ENCODE measurements at places on chromosomes 3 and 15.

- no peak for DNase-seq
These were observed 15.3 kb downstream of the HESX1 start for GRCh38 chr3:57184526-57184925.

- DNase-seq = peak; percentile 28
These were observed 17.0 kb upstream of the ANO10 start for GRCh38 chr3:43638594-43639447.

GRCh38 chr3:50584391-50584790 lies 15.1 kb downstream of the HEMK1 start:
- no peak for DNase-seq

GRCh38 chr15:46129145-46129544 lies 494.3 kb downstream of the SQOR start:
- no peak for DNase-seq

DNA sequence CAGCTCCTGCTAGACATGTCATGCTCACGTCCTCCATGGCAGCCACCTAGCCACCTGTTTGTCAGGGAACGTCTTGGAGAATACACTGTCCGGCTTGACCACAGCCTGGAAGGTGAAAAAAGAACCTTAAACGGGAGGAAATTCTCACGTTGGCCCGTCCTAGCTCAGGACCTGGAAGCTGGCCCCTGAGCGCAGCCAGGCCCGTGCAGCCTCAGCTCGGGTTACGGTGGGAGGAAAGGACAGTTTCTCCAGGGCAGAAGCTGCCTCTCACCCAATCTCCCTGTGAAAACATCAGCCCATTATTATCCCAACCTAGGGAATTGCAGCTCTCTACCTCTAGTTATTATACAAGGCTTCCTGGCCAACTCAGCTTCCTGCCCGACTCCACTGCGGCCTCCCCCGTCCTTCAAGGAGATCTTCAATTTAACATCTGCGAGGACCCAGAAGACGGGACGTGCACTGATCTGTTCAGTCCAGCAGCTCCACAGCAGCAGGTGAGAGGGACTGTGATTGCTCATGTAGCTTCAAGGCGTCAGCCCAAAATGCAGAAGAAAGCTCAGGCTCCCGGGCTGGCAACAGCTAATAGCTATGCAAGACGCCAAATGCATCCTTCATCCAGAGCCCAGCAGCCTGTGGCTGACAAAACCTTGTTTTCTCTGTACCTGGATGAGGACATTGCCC lies 84.7 kb downstream of the ADAMTS17 start:
- DNase-seq = no peak

GRCh38 chr15:44328135-44328534 lies 39.6 kb downstream of the GOLM2 start:
- DNase-seq = no peak

- DNase-seq = no peak
These were observed 32.5 kb downstream of the PLXNA1 start for GRCh38 chr3:127015282-127016042.

GRCh38 chr3:58214484-58215316 lies 3.9 kb upstream of the DNASE1L3 start:
- no peak for DNase-seq

DNA sequence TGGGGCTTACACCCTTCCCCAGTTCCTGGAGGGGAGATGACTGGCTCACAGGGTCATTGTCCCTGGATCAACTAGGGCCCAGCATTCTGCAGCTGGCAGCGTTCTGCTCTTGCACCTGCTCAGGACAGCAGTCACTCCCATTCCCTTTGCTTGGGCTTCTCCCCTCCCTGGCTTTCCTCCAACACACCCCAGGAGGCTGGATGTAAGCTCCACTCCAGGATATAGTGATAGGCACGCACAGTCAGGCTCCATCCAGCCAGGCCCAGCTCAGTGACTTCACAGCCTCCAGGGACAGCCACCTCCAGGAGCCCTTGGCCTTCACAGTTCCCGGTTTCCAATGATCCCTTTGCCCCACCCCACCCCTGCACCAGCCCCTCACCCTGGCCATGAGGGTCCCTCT lies 1.9 kb downstream of the SPTBN5 start:
- DNase-seq = no peak

DNA sequence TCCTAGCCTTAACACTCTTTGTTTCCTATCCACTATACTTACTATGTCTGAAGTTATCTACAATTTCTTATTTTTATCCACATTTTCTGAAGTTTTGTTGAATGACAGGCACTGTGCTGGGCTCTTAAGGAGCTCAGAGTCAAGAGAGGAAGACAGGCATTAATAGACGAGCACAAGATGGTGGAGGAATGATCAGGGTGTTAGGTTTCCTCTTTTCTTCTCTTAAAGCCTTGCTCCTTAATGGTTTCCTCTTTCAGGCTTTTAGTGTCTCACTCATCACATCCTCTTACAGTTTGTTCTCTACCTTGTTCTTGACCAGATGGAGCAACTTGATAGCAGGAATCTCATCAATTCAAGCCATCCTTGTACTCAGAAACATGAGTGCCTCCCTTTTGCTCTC lies 52.9 kb upstream of the BCL6 start:
- DNase-seq = no peak

GRCh38 chr3:30623351-30623750 lies 16.9 kb downstream of the TGFBR2 start:
- no peak for DNase-seq

DNA sequence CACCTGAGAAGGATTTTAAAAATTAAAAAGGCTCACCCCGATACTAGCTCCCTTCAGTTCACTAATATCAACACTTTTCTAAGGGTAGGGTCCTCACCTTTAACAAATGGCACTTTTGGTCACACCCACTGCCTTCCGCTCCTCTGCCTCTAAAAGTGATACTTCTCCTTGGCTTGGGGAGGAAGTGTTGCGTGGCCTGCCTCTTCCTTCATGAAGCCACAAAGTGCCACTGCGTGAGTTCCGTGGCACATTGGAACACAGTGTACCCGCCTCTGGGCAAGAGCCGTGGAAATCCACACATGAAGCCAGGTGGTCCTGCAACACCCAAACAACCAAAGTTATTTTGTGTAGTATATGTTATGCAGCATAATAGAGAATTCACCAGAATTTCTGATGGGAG lies 3.9 kb downstream of the B4GALT4 start:
- DNase-seq = peak; percentile 16

DNA sequence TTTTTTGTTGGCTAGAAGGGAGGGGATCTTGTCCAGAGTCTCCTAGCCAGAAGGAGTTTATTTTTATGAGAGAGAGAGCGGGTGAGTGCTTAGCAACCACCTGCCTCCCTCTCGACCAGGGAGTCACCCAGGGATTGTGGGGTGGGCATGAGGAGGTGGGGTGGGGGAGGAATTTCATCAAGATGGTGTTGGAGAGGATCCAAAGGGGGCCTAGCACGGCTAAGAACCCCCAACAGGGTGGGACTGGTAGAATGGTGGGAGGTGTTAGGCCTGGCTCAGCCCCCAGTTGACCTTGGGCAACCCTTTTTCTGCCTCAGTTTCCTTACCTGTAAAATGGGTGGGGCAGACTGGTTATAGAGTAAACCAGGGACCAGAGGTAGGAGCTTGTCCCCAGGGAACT lies 1.8 kb downstream of the SLC6A6 start:
- no peak for DNase-seq

DNA sequence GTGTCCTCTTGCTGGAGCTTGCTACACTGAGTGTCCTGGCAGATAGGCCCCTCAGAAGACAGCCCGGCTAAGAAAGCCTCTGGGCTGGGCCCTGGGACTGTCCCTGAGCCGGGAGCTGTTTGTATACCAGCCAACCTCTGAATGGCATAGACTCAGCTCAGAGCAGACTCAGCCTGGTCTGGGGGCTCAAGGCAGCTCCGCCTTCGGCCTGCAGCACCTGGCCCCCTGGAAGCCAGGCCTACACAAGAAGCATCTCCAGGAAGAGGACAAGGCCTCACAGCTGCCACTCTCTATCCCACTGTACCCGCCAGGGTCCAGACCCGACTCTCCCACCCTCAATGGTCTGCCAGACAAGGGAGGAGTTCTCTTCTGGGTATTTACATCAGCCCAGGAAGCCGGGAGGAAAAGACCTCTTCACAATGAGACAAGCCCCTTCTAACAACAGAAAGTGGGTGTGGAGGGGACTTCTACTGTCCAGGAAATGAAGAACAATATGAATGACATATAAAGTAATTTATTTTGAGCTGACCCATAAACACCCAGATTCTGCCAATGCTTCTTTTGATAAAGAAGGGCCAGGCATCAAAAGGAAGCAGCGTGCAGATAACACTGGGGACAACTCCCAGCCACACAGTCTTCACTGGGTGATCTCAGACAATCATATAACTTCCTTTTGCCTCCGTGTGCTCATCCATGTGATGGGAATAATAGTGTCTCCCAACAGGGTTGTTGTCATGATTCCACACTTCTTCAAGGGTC lies 110.2 kb downstream of the TPRA1 start:
- no peak for DNase-seq

DNA sequence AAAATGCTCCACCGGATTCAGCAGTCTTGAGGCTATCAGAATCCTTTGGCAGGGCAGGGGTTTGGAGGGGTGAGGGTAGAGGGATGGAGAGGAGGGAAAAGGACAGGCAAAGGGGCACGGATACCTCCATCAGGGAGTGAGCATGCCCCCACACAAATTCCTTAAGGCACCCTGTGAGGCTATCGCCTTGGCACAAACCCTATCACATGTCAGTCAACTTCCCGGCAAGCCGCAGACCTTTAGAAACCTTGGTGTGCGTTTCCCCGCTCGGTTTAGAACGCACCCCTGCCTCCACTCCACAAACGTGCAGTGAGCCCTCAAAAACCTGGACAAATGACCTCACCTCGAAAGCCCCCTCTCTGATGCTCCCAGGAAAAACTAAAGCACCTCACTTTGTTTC lies 422 bp upstream of the SETMAR start:
- no peak for DNase-seq

GRCh38 chr3:64267721-64268604 lies 42.7 kb upstream of the PRICKLE2 start:
- DNase-seq = no peak

DNA sequence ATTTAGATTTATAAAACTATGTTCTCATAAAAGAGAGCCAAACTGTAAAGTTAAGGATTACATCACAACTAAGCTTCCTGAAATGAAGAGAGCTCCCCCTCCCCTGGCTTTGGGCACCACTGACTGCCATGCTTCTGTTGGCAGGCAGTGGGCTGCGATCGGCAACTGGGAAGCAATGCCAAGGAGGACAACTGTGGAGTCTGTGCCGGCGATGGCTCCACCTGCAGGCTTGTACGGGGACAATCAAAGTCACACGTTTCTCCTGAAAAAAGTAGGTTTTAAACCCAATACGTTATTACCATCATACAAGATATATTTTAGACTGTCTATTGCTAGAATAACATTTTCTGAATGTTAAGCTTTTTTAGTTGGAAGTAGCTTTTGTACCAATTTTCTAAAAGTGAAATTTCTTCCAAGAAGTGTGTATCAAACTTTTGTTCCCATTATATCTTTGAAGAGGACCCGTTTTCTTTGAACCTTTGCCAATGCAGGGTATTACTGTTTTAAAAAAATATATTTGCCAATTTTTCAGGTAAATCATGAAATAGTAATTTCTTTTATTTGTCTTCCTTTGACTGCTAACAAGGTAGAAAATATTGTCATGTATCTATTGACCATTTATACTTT lies 184.1 kb downstream of the ADAMTSL3 start:
- no peak for DNase-seq

DNA sequence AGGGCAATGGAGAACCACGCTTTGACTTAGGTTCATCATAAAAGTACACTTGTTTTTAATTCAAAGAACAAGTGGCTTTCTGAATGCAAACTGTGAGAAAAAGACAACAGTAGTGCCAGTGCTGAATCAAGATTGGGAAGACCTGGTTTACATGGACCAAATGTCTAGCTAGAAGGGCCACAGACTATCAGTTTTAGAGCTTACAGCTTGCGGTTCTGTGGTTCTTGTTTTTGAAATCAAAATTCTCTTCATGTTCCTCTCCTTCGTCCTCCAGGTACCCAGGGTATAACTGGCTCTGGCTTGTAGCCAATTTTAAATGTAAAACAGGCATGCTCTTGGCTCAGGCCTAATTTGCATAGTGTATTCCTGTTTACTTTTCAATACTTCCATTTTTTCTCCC lies 124.6 kb downstream of the TGFBR2 start:
- DNase-seq = no peak

DNA sequence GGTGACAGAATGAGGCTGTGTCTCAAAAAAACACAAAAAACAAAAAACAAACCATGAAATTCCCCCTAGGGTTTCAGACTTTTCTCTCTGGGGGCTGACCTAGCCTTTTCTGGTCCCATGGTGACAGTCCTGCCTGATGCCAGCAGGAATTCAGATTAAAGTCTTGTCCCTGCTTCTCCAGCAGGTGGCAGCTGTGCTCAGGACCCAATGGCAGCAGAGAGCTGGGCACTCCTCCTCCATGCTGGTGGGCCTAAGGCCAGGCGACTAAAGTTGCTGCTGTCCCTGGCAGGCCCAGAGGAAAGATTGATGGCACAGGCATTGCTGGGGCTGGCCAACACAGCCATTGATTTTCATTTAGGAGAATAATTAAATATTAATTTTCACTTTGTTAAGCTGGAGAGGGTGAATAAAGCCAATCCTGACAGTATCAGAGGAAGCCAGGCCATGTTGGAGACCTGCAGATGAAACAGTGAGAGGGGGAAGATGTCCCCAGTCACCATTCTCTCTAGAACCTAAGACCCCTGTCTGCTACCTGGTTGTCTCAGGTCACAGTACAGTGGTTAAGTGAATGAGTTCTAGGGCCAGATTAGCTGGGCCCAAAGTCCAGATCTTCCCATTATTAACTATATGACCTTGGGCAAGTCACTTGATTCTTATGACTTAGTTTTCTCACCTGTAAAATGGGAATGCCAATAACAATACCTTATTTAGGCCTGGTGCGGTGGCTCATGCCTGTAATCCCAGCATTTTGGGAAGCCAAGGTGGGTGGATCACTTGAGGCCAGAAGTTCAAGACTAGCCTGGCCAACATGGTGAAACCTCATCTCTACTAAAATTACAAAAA lies 7.1 kb downstream of the CELF6 start:
- peak; percentile 61 for DNase-seq

- DNase-seq = no peak
These were observed 442.3 kb upstream of the TPRG1 start for GRCh38 chr3:188729422-188729821.

GRCh38 chr3:152470095-152470494 lies 201.4 kb downstream of the MBNL1 start:
- no peak for DNase-seq

GRCh38 chr15:56886363-56886931 lies 32.0 kb upstream of the TCF12 start:
- DNase-seq = no peak

GRCh38 chr15:43370310-43370974 lies 401 bp downstream of the ZSCAN29 start:
- no peak for DNase-seq

- no peak for DNase-seq
These were observed 22.8 kb downstream of the KAT2B start for GRCh38 chr3:20062996-20063395.

DNA sequence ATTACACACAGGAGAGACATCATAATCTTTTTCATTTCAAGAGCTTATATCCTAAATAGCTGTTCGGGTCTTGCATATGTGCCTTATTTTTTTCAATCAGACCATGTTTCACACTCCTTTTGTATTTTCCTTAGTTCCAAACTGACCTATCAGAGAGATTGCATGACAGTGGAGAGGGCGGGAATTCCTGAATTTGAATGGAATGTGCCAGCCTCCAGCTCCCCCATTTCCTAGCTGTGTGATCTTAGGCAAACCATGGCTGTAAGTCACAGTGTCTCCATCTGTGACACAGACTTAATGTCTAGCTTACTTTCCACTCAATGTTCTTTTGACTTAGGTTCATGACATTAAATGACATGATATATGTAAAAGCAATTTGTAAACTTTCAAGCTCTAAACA lies 62.0 kb upstream of the CSTA start:
- DNase-seq = no peak
